ENCODE measurements at places on chromosomes 2 and 18. TPM values are rescaled to one million over a fixed set of nuclear protein-coding genes. Genes with fewer than 3 reads are reported as not detected.

The SNED1 gene
- 4.1 TPM for total RNA-seq

The CMPK2 gene
- 6.7 TPM for total RNA-seq

The KIAA2012 gene
- 0.58 TPM for total RNA-seq

The KANSL1L gene
- 8.0 TPM for total RNA-seq

The MC4R gene
- total RNA-seq: not detected

The HJURP gene
- 2.1 TPM for total RNA-seq

The FEV gene
- total RNA-seq: 0.41 TPM

The BCL2L11 gene
- total RNA-seq: 2.4 TPM

The SRD5A2 gene
- 0.08 TPM for total RNA-seq

The IL1R1 gene
- 0.94 TPM for total RNA-seq

The GLS gene
- total RNA-seq: 160 TPM

The GCA gene
- 13.0 TPM for total RNA-seq

The HOXD12 gene
- total RNA-seq: not detected
